ENCODE measurements at places on chromosomes 16 and 17.

DNA sequence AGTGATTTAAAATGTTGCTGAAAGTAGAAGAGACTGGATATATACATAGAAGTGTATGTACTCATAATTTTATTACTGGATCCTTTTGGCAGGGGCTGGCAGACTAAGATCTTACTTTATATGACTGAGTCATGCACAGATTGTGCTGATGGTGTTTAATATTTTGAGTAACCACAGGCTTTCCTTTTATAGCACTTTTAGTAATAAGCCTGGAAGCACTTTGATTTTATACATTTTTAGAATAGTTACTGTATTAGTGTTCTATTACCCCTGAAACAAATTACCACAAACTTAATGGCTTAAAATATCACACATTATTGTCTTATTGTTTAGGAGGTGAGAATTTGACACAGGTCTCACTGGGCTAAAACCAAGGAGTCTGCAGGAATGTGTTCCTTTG, 113.4 kb upstream of the CDH8 start:
- DNase-seq: no peak

DNA sequence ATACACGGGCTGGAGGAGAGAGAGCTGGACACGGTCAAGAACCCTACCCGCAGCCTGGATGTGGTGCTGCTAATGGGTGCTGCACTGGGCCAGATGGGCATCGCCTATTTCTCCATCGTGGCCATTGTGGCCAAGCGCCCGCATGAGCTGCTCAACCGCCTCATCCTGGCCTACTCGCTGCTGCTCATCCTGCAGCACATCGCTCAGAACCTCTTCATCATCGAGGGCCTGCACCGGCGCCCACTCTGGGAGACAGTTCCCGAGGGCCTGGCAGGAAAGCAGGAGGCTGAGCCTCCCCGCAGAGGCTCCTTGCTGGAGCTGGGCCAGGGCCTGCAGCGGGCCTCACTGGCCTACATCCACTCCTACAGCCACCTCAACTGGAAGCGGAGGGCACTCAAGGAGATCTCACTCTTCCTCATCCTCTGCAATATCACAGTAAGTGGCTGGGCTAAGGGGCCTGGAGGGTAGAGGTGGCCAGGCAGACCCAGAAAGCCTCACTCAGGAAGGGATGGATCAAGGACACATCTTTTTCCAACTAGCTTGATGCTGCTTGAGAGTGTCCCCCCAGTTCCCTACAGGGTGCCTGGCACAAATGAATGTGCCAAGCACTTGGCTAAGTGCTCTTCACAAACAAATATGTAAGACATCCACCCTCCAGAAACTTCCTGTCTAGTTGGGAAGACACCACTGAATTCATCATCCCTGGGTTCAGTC, 11.5 kb downstream of the OTOP3 start:
- DNase-seq: no peak

GRCh38 chr17:1606352-1606985, 22.2 kb downstream of the SLC43A2 start:
- DNase-seq: no peak

DNA sequence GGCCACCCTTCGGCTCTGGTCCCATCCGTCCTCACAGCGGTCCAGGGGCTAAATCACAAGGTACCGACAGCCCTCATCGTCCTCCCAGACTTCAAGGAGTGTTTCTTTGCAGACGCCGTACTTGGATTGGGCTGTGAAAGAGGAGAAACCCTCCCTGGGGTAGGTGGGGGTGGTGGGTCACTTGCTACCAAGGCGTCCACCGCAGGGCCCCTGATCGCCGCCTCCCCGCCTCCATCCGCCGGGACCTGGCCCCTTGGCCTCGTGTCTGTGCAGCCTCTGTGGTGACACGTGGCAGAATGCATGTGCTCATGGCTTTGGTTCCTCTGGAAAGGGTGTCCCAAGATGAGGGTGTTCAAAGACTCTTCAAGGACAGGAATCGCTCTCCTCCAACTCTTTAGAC, 151.4 kb downstream of the BANP start:
- no peak for DNase-seq

GRCh38 chr17:13384626-13385025, 217.1 kb downstream of the HS3ST3A1 start:
- no peak for DNase-seq

DNA sequence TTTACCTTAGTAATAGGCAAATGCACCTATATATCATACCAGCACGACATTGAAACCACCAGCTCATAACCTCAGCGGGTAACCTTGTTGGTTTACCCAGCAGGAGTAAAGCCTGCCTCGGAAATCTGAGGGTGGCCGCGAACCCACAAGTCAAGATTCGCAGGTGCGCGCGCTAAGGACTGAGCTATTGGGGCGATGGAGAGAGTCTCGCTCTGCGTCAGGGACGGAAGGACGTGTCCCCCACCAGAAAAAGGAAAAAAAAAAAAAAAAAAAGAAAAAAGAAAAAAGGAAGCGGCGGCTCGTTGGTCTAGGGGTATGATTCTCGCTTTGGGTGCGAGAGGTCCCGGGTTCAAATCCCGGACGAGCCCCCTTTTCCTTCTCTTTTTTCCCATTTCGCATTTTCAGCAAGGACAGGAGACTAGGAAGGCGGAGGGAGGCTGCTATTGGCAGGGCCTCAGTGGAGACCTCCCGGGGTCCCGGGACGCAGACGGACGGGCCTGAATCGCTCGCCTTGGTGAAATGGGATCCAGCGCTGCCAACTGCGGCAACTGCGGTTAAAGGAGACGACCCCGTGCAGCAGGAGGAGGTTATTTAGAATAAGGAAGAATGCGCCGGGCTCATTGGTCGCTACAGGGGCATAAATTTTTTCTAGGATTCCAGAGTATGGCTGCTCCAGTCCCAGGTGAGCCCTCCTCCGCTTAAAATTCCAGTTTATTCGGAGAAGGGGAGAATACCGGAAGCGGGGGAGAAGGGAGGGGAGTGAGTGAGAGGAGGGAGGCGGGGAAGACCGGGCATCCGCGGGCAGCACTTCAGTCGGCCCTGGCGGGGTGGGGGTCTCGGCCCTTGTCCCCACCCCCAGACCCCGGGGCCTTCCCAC, at the start of gene OR1F1:
OR1F1 (plus strand) TSS at position 407 of the 877 bp plus-strand sequence.
- DNase-seq: no peak

DNA sequence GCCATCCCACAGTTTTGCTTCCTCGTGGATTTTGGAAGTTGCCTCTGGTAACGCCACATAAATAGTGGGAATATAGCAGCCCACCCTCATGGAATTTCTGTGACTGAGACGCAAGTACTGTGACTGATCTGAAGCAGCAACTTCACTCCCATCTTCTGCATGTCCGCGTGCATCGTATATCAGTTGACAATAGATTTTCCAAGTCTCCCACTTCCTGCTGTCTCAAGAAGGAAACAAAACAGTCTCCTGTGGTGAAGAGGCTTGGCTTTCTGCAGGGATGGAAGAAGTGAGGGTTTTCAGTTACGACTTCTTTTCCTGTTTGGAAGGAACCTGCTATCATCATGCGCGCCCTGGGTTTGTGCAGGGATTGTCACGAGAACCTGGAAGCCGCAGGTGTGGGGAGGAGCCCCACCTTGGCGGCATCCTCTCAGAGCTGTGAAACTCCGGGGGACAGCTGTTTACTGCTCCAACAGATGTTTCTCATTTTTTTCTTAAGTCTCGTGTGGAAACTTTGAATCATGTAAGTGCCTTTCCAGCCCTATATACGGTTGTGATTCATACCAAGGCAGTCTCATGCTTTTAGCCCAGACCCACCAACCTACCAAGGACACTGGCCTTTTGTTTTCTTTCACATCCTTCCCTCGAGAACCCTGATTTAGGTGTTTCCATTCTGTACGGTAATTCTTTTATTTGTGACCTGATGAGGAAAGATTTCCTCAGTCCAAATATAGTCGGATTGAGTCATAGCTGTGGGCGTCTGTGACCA, 57.5 kb downstream of the WIPI1 start:
- no peak for DNase-seq

DNA sequence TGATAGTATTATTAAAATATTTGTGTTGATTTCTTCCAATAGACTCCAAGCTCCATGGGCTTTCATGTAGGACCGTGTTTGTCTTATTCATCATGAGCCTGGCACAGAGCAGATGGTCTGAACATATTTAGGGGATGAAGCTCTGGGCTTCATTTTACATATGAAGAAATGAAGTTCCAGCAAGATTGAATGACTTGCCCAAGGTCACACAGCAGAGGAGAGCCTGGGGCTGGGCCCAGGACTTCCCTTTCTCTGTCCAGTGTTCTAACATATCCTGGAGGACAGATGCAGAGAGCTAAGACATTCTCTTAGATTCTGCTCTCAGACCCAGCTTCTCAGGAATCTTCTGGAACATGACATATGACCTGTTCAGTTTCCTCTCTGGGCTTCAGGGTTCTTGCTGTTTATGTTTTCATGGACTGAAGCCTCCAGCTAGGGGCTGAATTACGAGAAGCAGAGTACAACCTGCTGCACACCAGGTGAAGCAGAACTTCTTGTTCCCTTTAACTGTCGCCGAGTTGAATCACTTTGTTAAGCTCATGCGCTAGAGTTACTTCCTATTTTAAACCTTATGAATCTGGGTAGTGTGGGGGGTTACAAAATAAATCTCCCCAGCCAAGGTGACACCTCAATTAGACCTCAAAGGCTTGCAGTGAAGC, 53.6 kb downstream of the GPRC5B start:
- no peak for DNase-seq

DNA sequence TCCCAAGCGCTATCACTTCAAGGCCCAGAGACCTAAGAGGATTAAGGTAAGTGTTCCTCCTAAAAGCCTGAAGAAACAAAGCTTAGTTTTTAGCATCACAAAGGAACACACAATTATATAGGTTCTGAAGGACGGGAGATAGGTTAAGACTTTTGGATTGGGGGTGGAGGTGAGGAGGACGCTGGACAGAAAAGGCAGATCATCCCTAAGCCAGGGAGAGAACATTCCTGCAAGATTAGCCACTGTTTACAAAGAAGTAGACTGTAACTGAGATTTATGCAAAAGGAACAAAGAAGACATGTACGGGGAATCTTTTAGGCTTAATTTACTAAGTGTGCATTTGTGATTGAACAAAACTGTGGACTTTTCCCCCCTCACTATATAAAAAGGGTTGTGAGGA, 184.1 kb upstream of the IRX5 start:
- DNase-seq: no peak

- DNase-seq: no peak
Observed at GRCh38 chr17:15000661-15001060, 264.5 kb downstream of the PMP22 start.

- no peak for DNase-seq
Observed at GRCh38 chr16:6146874-6147425, 1049.4 kb upstream of the EEF2KMT start.

- no peak for DNase-seq
Observed at GRCh38 chr17:77909236-77909635, 49.3 kb upstream of the TNRC6C start.

GRCh38 chr17:83136156-83136555, 56.7 kb downstream of the METRNL start:
- no peak for DNase-seq

DNA sequence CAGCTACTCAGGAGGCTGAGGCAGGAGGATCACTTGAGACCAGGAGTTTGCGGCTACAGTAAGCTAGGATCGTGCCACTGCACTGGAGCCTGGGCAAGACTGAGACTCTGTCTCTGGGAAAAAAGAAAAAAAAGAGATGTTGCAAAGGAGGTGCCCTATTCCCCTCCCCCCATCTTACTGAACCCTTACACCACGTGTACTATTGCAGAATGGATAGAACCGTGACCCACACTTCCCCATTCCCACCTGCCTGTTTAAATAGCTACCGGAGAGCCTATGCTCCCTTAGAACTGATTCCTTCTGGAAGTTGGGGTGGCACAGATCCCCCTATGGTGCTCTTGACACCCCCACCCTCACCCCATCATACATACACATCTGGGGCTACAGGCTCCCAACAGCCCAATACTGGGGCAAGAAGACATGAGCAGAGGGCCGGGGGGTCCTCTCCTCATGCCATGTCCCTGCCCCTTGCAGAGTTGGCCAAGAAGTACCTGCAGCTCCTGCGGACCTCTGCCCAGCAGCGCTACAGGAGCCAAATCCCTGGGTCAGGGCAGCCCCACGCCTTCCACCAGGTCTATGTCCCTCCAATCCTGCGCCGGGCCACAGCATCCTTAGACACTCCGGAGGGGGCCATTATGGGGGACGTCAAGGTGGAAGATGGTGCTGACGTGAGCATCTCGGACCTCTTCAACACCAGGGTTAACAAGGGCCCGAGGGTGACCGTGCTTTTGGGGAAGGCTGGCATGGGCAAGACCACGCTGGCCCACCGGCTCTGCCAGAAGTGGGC, 35.7 kb downstream of the NLRC5 start:
- DNase-seq: no peak

- DNase-seq: peak; percentile 9
Observed at GRCh38 chr17:76384987-76385891, 830 bp downstream of the SPHK1 start.
